ENCODE measurements at places on chromosomes 5 and 9. TPM values are rescaled to one million over a fixed set of nuclear protein-coding genes. Genes with fewer than 3 reads are reported as not detected.

Gene GEMIN5
- total RNA-seq: 49.8 TPM

Gene EQTN
- total RNA-seq: not detected

Gene CAMK2A
- total RNA-seq: not detected

Gene OBP2B
- not detected for total RNA-seq

Gene HTR1A
- not detected for total RNA-seq

DNA sequence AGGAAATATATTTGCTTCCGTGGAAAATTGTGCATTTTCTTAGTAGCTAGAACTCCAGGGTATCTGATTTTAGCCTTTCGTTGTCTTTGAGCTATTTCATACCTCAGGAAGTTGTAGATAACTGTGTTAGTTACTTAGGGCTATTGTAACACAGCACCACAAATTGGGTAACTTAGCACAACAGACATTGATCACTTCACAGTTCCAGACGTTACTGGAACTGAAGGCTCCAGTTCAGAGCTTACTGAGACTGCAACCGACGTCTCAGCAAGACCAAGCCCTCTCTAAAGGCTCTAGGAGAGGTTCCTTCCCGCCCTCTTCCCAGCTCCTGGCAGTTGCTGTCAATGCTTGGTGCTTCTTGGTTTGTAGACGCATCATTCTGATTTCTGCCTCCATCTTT is 17.7 kb upstream of the ANKRD33B start:
- H3K36me3 ChIP-seq: no peaks in the 10 kb centered on the region
- no peak overlapping the region for H3K27ac ChIP-seq
- H3K27me3 ChIP-seq: peaks cover 7% of the 10 kb centered on the region
- H3K4me3 ChIP-seq: no peak overlapping the region

- H3K36me3 ChIP-seq: no peaks in the 10 kb centered on the region
- no peak overlapping the region for H3K27ac ChIP-seq
- no peak overlapping the region for H3K4me3 ChIP-seq
Measured at GRCh38 chr9:94108584-94108983, 24.3 kb downstream of the PTPDC1 start.

- H3K4me3 ChIP-seq: no peak overlapping the region
- H3K27me3 ChIP-seq: peaks cover 16% of the 10 kb centered on the region
Measured at GRCh38 chr9:130927995-130928900, 10.8 kb downstream of the FIBCD1 start.

- H3K4me3 ChIP-seq: no peak overlapping the region
- no peaks in the 10 kb centered on the region for H3K27me3 ChIP-seq
- H3K4me1 ChIP-seq: peaks cover 15% of the 10 kb centered on the region
- no peak for DNase-seq
- no peak overlapping the region for H3K27ac ChIP-seq
- H3K36me3 ChIP-seq: peaks cover 11% of the 10 kb centered on the region
Measured at GRCh38 chr5:151733358-151734063, 24.9 kb downstream of the ATOX1 start.

- H3K27me3 ChIP-seq: peaks cover 36% of the 10 kb centered on the region
- peaks cover 4% of the 10 kb centered on the region for H3K4me1 ChIP-seq
- no peaks in the 10 kb centered on the region for H3K36me3 ChIP-seq
- H3K27ac ChIP-seq: no peak overlapping the region
- H3K4me3 ChIP-seq: no peak overlapping the region
- no peak for DNase-seq
Measured at GRCh38 chr5:136022965-136023364, 5.8 kb upstream of the TGFBI start.

All from natural killer cell treated with Interleukin-12 subunit alpha and Interleukin-12 subunit beta and Interleukin-15 and Interleukin-18, amount 100 ng/mL, for 72 hours (primary cell).